ENCODE measurements at places on chromosomes 2 and 18.
A peak's percentile ranks its signal among the peaks of the same experiment; 100 is the strongest.

GRCh38 chr2:111903930-111904439 lies 5.6 kb downstream of the MERTK start:
- DNase-seq: no peak

GRCh38 chr18:51438797-51439350 lies 241.4 kb upstream of the MEX3C start:
- DNase-seq: no peak

GRCh38 chr2:134372611-134373131 lies 118.8 kb downstream of the MGAT5 start:
- DNase-seq: no peak

GRCh38 chr2:106764614-106765013 lies 121.4 kb downstream of the ST6GAL2 start:
- no peak for DNase-seq

- no peak for DNase-seq
These were observed 49.9 kb downstream of the KCNG3 start for GRCh38 chr2:42443718-42444399.

DNA sequence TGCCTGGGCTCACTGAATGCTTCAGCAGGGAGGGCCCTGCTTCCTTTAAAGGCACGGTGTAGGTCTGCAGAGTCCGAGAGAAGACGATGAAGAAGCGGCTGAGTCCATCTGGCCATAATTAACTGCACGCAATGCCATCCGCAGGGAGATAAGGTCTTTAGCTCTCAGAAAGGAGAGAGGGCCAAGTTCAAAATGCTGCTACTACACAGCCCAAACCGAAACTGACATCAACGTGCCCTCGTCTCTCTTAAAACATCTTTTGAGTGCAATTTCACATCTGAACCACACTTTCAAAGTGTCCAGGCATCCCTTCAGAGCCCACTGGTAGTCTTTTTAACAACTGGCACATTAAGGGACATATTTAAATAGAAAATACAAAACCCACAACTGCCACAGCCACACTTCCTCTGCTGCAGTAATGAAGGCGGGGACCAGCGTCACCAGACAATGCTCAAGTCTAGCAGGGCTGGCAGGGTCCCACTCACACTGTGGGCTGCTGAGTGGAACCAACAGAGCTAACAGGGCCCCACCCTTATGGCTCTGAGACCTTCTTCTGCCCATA lies 35.8 kb downstream of the ST3GAL5 start:
- no peak for DNase-seq

- DNase-seq: peak; percentile 17
These were observed 85.6 kb downstream of the IKZF2 start for GRCh38 chr2:213065583-213066442.

GRCh38 chr2:36170805-36171204 lies 184.8 kb upstream of the CRIM1 start:
- no peak for DNase-seq

DNA sequence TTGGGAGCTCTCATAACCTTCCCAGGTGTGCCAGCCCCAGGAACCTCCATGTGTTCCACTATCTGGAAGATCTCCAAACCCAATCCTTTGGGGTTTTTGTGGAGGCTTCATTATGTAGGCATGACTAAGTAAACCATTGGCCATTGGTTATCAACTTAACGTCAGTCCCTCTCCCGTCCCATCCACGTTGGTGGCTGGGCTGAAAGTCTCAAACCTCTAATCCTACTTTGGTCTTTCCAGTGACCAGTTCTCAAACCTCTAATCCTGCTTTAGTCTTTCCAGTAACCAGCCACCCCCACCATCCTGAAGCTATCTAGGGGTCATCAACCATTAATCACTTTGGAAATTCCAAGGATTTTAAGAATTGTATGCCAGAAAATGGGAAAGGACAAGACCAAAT lies 704.7 kb upstream of the TMEFF2 start:
- DNase-seq: no peak

GRCh38 chr2:38097258-38097987 lies 21.5 kb upstream of the CYP1B1 start:
- no peak for DNase-seq

GRCh38 chr2:236511266-236511665 lies 58.4 kb upstream of the ACKR3 start:
- no peak for DNase-seq

- no peak for DNase-seq
These were observed 4.5 kb downstream of the B4GALT6 start for GRCh38 chr18:31679791-31680432.

DNA sequence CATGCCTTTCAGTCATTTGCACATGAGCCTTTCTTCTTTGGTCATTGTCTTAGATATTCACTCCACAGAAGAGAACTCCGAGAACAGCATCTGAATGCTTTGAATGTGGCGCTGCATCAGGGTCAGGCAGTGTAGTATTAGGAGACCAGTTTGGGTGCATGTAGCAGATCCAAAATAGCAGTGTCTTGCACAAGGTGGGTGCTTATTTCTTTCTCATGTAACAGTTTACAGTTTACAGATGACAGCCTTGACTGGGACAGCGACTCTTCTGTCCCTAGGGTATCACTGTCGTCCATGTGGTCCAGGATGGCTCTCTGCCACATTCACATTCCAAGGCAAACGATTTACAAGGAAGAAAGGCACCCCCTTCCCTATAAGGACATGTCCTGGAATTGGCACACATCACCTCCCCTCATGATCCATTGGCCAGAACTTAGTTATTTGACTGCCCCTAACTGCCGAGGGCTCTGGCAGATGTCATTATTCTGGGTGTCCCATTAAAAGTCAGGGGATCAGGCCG lies 101.0 kb downstream of the STPG4 start:
- DNase-seq: no peak
